CD4-positive, alpha-beta T cell treated with Interleukin-17A for 1 hour (primary cell): ENCODE measurements at places on chromosomes 7 and 10.

- DNase-seq, result no peak
Observed at GRCh38 chr7:142355328-142355727, 97.5 kb upstream of the PRSS58 start.

DNA sequence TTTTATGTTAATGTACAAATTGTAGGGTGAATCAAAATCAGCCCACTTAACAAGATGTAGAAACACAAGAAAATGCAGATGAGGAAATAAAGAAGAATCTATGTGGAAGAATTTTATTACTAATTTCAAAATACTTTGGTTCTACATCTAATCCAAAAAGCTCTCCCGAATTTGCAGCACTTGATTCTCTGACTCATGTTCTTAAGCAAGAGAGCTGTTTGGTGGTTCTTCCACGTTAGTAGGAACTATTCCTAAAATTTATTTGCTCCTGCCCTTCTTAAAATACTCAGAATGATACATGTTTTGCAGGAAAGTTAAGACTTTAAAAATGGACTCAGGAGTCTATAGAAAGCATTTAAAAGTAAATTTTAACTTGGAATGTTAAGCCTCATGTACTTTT is 91.8 kb downstream of the ZMYND11 start:
- no peak for DNase-seq

- DNase-seq, result no peak
Observed at GRCh38 chr10:90977162-90977854, 56.4 kb upstream of the ANKRD1 start.

- DNase-seq, result no peak
Observed at GRCh38 chr7:2830609-2831376, 13.3 kb downstream of the GNA12 start.

- no peak for DNase-seq
Observed at GRCh38 chr7:24757353-24758275, at the start of gene GSDME. TSS of gene GSDME (minus strand) at chr7:24757464. CDS start at chr7:24749774, 7,690 bp downstream.

- DNase-seq, result no peak
Observed at GRCh38 chr10:55631071-55631654, 729.9 kb downstream of the ZWINT start.

GRCh38 chr10:93670372-93670771 is 32.0 kb downstream of the FRA10AC1 start:
- DNase-seq, result no peak

GRCh38 chr10:50937230-50937907 is 51.9 kb upstream of the A1CF start:
- DNase-seq, result no peak
